ENCODE measurements at places on chromosomes 16 and 17.

- no peak for DNase-seq
Observed at GRCh38 chr16:23155445-23156049, 6.3 kb upstream of the USP31 start.

DNA sequence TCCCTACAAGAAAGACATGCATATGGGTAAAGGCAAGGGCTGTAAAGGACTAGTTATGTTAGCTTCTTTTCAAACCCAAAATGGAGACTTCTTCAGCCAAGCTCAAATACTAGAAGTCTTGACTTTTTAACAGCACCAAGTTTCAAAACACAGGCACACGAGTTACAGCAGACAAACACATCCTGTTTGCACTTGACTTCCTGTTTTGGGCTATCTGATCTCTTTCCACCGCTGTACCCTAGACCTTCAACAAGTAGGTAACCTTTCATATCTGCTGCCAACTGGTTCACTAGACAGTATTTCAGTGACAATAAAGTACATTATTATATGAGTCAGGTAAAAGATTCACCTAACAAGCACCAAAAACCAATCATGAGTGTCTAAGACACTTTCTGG lies 12.3 kb downstream of the RFFL start:
- no peak for DNase-seq

- no peak for DNase-seq
Observed at GRCh38 chr17:78708510-78708973, 73.5 kb downstream of the CYTH1 start.

DNA sequence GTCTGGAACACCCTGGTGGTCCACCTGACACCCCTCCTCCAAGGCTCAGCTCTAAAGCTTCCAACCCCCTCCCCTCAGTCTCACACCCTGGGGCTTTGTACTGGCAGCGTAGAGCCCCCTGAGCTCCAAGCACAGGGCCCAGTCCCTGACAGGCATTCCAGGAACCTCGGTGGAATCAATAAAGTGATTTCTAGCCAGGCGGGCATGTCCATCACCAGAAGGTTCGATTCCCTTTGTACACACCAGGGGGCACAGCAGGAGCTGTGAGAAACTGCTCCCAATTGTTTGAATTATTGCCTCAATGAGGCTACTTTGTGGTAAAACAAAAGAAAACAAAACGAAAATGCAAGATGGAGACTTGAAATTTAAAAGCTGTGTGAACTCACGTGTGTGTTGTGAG lies 51.8 kb downstream of the SMPD3 start:
- no peak for DNase-seq

GRCh38 chr17:2724784-2725164 lies 13.2 kb upstream of the CLUH start:
- no peak for DNase-seq

GRCh38 chr16:11032000-11032921 lies 87.9 kb downstream of the CLEC16A start:
- no peak for DNase-seq

DNA sequence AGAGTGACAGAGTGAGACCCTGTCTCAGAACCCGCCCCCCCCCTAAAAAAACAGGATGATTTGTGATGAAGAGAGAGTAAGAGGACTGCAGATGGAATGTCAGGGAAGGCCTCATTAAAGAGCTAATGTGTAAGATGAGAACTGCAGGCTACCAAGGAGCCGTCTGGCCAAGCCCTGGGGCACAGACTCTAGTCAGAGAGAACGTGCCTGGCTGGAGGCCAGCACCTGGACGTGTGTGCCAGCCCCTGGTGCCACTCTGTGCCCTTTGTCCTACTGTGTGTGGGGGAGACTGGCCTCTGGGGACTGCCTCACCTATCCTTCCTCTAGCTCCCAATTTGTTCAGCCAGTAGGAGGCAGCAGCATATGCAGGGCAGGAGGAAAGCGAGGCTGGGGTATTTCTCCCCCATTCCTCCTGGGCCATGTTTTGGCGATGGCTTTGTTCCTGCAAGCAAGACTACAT lies 37.1 kb downstream of the KNOP1 start:
- DNase-seq: no peak

DNA sequence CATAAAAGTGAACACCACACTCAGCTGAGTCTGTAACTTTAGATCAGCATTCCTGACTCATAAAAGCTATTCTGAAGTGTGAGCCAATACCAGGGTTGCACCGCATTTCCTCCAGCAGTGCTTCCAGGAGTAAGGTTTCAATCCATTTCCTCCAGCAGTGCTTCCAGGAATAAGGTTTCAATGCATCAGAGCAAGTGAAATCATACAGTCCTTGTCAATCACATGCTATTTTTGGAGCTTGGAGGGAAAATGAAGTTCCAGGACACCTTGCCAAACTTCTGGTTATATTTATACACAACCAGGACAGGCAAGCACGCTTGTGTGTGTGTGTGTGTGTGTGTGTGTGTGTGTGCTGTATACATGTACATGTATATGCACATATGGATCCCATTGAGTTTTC lies 327.6 kb downstream of the GRIN2A start:
- no peak for DNase-seq

DNA sequence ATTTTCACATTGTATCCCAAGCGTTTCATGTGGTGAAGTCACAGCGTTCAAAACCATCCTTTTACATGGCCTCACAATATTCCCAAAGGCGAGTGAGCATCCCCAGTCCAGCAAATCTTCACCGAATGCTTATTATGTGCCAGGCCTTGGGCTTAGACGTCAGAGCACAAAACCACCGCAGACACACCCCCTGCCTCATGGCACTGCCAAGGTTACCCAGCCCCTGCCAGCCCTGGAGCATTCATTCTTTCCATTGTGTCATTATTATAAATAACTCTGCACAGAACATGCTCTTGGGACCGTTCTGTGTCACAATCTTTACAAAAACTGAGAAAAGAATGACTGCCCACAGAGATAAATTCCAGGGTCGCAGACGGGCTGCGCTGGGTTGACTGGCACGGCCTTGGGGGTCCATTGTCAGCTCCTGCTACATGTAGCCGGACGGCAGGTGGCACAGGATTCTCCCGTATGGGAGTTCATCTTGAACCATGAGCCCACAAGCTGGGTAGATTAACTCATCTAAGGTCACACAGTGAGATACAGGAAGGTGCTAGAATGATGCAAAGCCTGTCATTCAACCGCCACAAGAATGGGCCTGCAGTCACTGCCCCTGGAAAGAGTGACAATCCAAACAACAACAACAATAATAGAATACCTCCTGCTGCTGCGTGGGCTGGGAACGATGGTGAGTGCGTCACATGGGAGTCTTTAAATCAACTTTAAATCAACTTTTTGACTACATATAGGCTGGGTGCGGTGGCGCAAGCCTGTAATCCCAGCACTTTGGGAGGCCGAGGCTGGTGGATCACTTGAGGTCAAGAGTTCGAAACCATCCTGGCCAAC lies 4.5 kb upstream of the NECAB2 start:
- no peak for DNase-seq

DNA sequence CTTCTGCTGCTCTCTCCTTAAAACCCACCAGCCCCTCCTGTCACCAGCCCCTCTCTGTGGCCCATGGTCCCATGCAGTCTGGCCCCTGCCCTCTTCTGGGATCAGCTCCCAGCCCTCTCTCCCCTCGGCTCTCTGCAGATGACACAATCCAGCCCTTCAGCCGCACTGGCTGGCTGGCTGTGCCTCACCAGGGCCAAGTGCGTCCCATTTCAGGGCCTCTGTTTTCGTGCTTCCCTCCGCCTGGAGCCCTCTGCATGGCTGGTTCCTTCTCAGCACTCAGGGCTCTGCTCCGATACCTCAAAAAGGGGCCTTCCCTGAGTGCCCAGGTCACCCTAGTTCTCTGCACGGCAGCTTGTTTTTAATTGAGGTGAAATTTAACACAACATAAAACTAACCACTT lies 124.3 kb downstream of the SOCS1 start:
- no peak for DNase-seq

- no peak for DNase-seq
Observed at GRCh38 chr17:40399185-40399584, 18.5 kb downstream of the TOP2A start.

Data from NCI-H1417 treated with DMSO at 0.1 percent for 48 hours (cell line).